ENCODE measurements at places on chromosomes 11 and 22. TPM values are rescaled to one million over a fixed set of nuclear protein-coding genes. Genes with fewer than 3 reads are reported as not detected.
A peak's percentile ranks its signal among the peaks of the same experiment; 100 is the strongest.

DNA sequence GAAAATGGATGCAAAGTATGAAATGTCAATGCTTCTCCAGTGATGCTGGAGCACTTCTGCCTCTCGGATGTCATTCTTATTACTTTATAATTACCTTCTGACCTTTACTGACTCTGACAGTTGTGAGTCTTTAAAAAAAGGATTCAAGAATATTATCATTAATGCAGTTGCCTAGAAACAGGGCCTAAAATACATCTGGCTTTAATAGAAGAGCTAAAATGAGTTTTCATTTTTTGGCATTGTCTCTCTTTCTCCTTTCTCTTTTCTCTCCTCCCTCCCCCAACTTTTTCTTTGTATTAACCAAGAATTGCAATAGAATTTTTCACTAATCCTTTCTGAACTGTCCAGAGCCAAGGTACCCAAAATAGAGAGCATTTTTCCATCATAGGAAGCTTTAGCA, 45.9 kb downstream of the FDX1 start:
- DNase-seq, result no peak

DNA sequence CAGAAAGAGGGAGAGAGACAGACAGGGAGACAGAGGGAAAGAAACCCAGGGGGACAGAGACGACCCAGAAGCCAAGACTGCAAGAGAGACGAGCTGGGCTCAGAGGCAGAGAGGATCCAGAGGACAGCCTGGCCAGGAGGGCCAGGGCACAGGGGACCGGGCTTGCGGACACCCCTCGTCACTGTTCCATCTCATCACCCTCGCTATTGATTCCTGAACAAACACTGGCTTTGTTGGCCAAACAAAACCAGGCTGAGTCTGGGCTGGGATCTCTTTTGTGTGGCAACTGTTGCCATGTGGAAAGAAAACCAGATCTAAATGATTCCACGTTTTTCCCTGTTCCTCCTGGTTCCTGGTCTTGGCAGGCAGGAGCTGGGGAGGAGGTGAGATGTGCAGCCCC, 339.4 kb downstream of the MN1 start:
- no peak for DNase-seq

DNA sequence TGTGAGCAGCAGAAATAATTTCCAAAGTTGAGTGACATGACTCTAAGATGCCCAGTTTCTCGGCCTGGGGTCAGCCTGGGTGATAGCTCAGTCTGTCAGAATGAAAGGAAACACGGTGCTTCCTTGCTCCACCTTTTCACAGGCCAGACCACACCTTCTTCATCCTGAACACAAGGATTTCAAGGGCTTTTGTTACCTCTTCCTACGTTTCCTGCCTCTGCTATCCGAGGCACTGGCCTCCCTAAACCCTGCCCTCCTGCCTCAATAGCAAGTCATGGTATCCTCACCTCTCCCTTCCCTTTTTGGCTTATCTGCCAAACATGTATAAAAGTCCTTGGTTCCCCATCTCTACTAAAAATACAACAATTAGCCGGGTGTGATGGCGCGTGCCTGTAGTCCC, 1.7 kb upstream of the OR51E1 start:
- no peak for DNase-seq

- no peak for DNase-seq
Observed at GRCh38 chr22:42760806-42761565, 40.3 kb upstream of the A4GALT start.

GRCh38 chr11:47242596-47243192, 5.9 kb downstream of the ACP2 start:
- DNase-seq, result no peak

DNA sequence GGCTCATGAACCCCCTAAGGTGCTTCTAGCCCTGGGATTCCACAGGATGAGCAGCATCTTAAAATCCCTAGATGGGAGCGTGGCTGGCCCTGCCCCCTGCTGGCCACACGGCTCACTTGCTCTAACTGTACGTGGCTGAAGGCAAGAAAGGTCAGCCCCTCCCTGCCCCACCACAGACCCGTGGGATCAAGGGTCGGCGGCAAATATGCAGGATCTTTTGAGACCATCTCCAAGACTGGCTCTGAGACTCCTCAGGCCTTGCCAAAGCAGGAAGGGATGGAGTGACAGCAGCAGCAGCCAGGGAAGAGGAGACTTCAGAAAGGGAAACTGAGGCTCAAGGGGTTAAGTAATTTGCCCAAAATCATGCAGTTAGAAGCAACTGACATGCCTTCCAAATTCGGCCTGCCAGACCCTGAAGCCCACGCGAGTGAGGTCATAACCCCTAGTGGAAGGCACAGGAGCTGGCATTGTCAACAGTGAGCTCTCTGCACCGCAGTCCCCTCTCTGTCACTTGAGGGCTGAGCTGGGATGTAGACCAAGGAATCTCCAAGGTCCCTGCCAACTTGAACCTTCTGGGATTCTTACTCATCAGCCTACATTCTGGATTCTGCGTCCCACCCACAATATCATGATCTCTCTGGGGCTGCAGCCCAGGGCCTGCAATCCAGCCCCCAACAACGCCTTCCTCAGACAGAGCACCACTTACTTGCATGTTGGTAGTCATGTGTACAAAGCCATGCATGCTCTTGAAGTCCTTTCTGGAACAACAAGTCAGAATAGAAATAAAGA, 31.4 kb downstream of the CREB3L1 start:
- DNase-seq, result peak; percentile 74

GRCh38 chr11:20042045-20042639, 118.1 kb downstream of the DBX1 start:
- DNase-seq, result no peak

- no peak for DNase-seq
Observed at GRCh38 chr11:17810041-17810440, 75.5 kb downstream of the KCNC1 start.

- no peak for DNase-seq
Observed at GRCh38 chr22:38177926-38178604, 3.6 kb downstream of the PLA2G6 start.

GRCh38 chr11:64437426-64437825, 78.5 kb downstream of the RPS6KA4 start:
- DNase-seq, result no peak

DNA sequence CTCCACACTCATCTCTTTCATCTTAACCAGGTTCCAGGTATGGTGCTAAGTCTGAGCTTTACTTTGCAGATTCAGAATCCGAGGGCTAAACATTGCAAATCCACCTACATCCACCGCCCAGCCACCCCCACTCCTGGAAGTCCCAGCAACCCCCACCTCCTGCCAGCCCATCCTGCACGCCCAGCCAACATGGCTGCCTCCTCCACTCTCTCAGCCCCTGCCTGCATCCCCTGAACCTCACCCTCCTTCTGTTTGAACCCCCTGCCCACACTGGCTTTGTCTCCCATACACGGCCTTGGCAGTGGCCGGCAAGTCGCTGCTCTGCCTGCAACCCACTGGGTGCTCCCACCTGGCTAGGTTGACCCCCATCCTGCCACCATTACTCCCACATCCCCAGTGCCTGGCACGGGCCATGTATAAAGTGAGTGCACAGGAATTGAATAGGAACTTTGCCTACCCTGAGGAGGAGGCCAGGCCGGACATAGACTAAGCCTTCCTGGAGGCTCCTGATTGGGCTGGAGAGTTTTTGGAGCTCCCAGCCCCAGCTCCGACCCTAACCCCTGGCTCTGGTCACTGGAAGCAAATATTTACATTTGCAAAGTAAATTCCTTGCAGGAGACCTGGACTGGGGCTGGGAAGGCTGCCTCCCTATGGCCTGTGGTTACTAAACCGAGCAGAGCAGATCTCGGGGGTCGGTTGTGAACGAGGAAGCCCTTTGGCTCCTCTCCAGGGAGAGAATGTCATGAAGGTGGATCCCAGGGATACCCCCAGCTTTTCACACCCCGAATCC, 14.4 kb downstream of the EMID1 start:
- DNase-seq, result no peak

GRCh38 chr11:335779-336658, 15.4 kb upstream of the IFITM3 start:
- DNase-seq, result no peak

DNA sequence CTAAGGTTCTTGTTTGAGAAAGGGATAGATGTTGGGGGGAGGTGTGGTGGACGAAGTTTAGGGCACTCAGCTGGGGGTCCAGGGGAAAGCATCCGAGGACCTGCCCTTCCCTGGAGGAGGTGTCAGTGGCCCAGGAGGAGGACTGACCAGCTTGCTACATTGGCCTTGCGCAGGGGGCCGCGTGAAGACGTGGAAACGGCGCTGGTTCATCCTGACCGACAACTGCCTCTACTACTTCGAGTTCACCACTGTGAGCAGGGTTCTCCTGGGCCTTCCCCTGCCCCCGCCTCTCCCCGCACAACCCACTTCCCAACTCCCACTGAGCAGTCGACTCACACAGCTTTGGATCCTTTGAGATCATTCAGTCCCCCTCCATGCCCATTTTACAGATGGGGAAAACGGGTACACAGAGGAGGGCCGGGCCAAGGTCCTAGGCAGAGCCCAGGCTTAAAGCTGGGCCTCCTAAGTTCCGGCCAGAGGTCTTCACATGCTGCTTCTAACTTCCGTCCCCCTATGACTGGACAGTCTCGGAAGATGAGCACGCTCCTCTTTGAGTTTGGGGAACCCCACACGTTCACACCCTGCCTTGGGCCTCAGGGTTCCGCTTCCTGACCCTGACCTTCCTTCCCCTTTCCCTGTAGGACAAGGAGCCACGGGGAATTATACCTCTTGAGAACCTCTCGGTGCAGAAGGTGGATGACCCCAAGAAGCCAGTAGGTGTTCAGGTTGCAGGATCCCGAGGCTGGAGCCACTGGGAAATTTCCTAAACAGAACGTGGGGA, 28.7 kb downstream of the CYTH4 start:
- no peak for DNase-seq

DNA sequence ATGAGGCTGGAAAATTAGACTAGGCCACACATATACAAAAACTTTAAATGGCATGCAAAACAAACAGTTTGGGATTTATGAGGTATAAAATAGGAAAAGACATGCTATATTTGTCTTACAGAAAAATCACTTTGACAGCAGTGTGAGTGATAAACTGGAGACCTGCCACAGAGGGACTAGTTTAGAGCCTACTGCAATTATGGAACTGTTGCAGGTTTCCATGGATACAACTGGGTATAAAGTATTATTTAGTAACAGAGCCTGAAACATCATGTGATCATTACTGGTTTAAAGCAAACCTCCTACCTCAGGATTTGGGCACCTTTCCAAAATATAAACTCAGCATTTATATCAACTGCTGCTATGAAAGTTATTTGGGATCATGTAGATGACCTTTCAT, 1032.5 kb downstream of the DLG2 start:
- no peak for DNase-seq

GRCh38 chr11:68509066-68509465, 48.5 kb downstream of the PPP6R3 start:
- no peak for DNase-seq

- no peak for DNase-seq
Observed at GRCh38 chr22:40605761-40606160, 30.8 kb downstream of the MRTFA start.

- no peak for DNase-seq
Observed at GRCh38 chr11:103601225-103601846, 435.1 kb upstream of the DDI1 start.

GRCh38 chr11:116353589-116353988, 419.2 kb downstream of the BUD13 start:
- no peak for DNase-seq

DNA sequence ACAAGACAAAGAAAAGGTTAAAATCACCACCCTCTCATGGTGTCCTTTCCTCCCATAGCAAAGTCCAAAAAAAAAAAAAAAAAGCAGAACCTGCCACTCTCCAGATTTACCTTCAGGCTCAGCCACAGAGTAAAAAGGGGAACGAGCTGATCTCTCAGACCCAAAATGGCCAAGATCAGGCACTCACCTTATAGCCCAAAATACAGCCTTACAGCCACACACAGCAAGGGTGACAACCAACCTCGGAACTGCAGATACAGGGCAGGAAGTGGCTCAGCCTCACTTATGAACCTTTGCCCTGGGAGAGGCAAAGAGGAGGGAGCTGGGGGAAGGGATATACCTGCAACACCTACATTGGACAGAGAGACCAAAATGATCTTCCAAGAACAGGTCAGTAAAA, 4.5 kb downstream of the FHIP1B start:
- DNase-seq, result no peak

GRCh38 chr11:2097356-2097997, 41.7 kb downstream of the IGF2 start:
- peak; percentile 50 for DNase-seq

- DNase-seq, result no peak
Observed at GRCh38 chr11:77267962-77268361, 33.5 kb downstream of the GDPD4 start.

DNA sequence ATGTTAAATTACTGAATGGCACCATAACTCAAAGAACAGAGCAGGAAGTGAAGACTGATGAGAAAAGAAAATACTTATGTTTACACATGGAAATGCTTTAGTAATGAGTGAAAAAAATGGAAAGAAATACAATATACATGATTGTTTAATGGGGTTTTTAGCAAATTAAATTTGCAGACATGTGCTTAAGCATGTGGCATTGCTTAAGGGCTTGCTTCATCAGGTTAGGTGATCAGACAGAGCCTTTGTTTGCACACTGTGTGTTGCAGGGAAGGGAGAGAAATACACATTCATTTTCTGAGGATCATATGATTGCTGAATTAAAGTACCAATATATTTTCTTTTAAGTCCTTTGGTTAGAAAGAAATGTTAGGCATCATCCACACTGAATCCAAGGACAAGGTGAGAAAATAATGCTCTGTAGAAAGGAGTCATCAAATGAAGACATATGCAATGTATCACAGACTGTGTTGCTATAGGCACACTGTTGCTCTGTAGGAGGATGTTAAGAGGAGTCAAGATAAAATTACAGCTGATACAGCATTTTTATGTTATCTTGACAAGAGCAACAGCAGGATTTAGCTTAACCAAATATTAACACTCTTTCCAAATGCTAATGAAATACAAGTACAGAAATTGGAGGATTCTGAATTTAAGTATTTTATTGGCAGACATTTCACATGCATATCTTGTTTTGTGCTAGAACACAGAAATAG, 23.4 kb upstream of the ARHGAP20 start:
- no peak for DNase-seq

- DNase-seq, result no peak
Observed at GRCh38 chr11:107549253-107549953, 16.1 kb downstream of the ALKBH8 start.

- no peak for DNase-seq
Observed at GRCh38 chr22:36619797-36620399, 83.7 kb downstream of the CACNG2 start.

GRCh38 chr22:37758694-37759093, 49.0 kb upstream of the GCAT start:
- DNase-seq, result no peak

GRCh38 chr11:64711956-64712362, 11.0 kb downstream of the NRXN2 start:
- no peak for DNase-seq

- DNase-seq, result no peak
Observed at GRCh38 chr22:49189871-49190270, 637.8 kb downstream of the BRD1 start.

Gene OR51S1
- not detected for total RNA-seq

Gene OR5P2
- not detected for total RNA-seq

Gene CSF2RB
- total RNA-seq, result 0.87 TPM

Gene RELA
- total RNA-seq, result 97.8 TPM

Gene SCGB1D2
- total RNA-seq, result not detected

Gene RAB36
- 0.25 TPM for total RNA-seq

Gene ANO5
- 0.02 TPM for total RNA-seq

Gene SLC1A2
- 0.14 TPM for total RNA-seq

Gene LRRC74B
- total RNA-seq, result not detected

Gene TESMIN
- total RNA-seq, result 8.8 TPM

Gene ROM1
- total RNA-seq, result 1.1 TPM

Gene IL18BP
- 13.8 TPM for total RNA-seq

Gene IGLL5
- not detected for total RNA-seq

Gene BEST1
- 0.58 TPM for total RNA-seq

Gene OR5L2
- total RNA-seq, result not detected

Gene IGLL1
- not detected for total RNA-seq

Gene MFRP
- total RNA-seq, result not detected

Gene ALDH3B1
- total RNA-seq, result 0.11 TPM

Gene KDM4D
- total RNA-seq, result 2.0 TPM
